ENCODE measurements at places on chromosomes 1 and 21.

GRCh38 chr1:204171751-204172178, 5.6 kb upstream of the REN start:
- no peak for DNase-seq

DNA sequence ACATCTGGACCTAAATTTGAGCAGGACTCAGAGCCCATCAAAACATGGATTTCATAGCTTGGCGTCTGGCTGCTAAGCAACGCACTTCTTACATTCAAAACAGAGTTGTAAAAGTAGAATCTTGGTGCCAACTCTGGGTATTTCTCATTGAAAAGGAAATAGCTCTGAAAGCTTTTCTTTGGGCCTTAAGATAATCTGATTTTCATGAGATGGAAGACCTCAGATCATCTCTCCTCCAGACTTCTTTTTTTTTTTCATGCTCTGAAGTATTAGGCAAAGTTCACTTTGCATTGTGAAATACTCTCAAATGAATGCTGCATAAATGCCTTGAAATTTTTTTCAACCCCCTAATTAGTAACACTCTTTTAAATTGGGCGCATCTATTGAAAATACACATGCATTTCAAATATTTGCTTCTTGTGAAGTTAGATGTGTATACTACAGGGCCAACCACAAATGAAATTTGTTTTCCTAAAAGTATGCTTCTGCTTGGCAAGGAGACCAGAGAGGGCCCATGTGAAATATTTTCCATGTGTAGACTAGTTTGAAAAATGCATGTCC, 4.2 kb downstream of the ADAMTS5 start:
- no peak for DNase-seq

- no peak for DNase-seq
Measured at GRCh38 chr1:4801192-4801924, 146.9 kb downstream of the AJAP1 start.

DNA sequence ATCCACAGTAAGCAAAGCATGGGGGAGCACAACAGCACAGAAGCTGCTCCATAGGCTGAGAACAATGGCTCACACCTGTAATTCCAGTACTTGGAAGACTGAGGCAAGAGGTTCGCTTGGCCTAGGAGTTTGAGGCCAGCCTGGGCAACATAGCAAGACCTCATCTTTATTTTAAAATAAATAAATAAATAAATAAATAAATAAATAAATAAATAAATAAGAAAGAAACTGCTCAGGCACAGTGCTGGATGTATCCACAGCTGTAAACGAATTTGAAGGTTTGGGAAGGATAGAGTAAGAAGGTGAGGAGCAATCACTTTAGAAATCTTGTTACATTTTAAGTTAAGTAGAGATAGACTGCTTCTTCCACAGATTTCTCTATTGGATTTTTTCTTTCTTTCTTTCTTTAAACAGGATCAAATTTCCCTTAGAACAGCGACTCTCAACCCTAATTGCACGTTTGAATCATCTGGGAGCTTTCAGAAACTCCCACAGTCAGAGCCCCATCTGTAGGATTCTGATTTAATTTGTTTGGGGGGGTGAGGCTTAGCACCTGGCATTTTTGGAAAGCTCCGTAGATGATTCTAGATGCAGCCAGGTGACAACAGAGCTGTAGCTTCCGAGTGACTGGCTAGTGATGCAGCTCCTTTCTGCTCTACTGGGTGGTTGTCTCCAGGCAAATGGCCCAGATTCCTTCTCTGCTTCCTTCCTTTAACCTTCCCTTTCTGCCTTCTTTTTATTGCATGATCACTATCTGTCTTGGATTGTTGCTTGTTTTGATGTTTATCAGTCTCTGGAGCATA, 53.5 kb downstream of the S1PR1 start:
- no peak for DNase-seq

DNA sequence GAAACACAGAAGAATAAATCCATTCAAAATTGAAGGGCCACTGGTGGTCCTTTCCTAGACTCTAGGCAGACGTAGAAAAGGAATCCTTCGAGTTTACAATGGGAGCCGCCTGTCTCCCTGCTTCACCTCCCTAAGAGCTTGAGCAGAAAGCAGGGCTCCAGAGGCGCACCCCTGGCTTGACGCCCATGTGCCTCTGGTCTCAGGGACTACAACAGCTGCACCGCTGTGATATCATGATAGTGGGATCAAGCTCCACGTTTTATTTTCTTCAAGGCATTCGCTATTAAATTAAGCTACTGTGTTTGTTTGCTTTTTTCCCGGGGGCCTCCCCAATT, 403 bp upstream of the C1orf122 start:
- no peak for DNase-seq

DNA sequence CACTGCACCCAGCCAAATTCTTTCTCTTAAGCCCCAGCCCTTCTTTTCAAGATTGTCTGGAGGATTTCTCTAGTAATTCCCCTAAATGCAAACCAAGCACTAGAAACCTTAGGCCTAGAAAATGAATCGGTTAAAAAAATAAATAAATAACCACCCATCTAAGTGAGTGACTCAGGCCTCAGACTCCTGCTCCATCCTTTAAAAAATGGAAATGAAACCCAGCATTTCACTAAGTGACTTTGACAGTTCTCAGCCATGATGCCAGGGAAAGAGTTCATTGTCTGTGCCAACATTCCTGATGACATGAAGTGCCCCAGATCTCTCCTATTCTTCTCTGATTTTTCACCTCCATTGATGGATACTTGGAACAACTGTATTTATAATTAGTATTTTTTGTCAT, 415.2 kb upstream of the DAB1 start:
- no peak for DNase-seq

- DNase-seq, result no peak
Measured at GRCh38 chr1:181737056-181737455, 253.7 kb downstream of the CACNA1E start.

GRCh38 chr1:27940297-27940696, 5.5 kb downstream of the SMPDL3B start:
- DNase-seq, result peak; percentile 22

DNA sequence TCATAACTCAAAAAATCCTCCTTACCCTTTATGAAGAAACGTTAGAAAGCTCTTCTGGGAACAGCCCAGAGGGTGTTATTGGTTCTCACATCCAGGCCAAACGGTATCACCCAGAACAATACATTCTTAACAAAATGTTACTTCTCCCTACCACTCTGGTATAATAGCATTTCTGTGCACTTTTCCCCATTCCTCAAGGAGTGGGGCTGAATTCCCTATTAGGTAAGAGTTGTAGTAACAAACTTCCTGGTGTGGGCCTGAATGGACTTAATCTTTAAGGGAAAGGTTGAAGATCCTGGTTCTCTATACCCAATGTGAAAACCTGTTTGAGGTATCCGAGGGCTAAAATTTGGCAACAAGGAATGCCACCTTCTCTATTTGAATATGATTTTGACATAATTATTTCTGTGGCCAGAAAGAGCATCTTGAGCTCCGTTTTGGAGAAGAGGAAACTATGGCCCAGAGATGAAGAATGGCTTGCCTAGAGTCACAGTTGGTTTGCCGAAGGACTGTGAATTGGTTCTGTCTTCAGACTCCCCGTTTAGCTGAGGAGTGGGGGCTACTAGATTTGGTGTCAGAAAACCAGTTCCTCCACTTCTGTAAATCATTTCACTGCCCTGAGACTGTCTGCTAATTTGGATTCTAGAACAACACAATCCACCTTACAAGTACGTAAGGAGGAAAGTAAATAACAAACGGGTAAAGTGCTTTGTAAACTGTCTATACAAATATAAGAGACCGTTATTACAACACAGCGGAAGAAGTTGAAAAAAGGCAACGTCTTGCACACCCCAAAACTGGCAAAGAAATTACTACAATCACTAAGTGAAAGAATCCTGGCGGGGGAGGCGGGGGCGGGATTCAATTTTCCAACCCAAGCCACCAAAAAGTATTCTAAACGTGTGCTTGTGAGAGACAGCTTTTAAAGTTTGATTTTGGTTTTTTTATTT, 2.3 kb downstream of the ANP32E start:
- DNase-seq, result no peak

DNA sequence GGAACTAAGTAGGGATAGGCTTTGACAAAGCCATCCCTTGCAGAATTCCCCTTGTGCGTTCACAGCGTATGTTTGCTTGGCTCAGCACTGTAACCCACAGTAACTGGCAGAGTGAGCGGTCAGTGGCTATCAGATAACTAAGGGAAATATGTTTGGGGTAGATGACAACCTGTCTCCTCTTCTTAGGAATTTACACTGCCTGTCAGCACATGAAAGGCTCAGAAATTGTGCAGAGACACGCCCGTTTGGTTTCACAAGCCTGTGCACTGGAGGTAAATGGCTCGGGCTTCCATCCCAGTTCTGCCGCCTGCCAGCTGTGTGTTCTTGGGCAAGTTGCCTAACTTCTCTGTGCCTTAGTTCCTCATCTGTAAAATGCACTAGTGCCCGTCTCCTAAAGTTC, 101.2 kb downstream of the PRDM2 start:
- no peak for DNase-seq

DNA sequence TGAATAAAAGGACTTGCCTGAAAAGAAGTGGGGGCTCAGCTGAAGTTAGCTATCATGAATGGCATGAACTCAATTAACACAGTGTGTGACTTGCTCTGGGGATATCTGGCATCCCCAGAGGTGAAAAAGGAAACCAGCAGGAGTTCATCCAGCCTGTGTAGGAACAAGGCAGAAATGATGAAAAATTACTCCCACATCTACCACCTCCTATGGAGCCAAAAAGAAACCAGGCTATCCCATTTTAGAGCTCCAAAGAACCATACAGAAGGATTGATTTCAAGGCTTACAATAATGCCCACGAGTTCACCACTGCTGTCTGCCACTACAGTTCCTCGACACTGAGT, 25.3 kb downstream of the TP53BP2 start:
- DNase-seq, result no peak

- no peak for DNase-seq
Measured at GRCh38 chr1:23023174-23023845, 4.0 kb downstream of the KDM1A start.

GRCh38 chr1:67753776-67754525, 69.0 kb downstream of the GADD45A start:
- DNase-seq, result no peak

GRCh38 chr1:9855186-9855585, 31.4 kb upstream of the CLSTN1 start:
- no peak for DNase-seq

DNA sequence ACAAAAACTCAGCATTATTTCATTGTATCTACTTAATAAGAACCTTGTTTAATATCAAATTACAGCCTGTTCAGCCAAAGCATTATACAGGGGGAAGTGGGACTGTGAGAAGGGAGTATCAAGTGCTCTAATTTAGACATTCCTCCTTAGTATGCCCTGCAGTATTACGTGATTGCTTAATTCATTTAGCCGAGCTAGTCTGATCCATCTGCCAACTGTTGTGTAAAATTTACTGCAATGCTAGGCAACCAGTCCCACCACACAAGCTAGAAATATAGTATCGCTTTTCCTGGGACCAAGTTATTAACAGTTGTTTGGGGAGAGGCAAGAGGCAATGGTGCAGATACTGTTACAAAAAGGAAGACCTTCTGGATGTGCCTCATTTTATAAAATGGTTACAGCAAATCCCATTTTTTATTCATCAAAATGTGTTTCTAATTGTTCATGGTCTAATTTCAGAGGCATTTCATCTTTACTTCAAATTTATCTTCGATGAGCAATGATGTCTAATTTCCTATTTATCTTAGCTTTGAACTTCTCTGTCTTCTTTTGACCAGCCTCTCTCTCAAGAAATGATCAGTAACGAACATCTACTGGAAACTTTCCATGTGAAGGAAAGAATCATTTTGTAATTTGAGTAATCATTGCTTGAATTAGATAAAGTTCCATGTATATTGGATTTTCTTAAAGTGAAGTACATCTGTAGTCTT, 283.3 kb downstream of the DUSP10 start:
- DNase-seq, result no peak

Measured in NCI-H1092 (cell line).